ENCODE measurements at places on chromosomes 6 and 20. TPM values are rescaled to one million over a fixed set of nuclear protein-coding genes. Genes with fewer than 3 reads are reported as not detected.

DNA sequence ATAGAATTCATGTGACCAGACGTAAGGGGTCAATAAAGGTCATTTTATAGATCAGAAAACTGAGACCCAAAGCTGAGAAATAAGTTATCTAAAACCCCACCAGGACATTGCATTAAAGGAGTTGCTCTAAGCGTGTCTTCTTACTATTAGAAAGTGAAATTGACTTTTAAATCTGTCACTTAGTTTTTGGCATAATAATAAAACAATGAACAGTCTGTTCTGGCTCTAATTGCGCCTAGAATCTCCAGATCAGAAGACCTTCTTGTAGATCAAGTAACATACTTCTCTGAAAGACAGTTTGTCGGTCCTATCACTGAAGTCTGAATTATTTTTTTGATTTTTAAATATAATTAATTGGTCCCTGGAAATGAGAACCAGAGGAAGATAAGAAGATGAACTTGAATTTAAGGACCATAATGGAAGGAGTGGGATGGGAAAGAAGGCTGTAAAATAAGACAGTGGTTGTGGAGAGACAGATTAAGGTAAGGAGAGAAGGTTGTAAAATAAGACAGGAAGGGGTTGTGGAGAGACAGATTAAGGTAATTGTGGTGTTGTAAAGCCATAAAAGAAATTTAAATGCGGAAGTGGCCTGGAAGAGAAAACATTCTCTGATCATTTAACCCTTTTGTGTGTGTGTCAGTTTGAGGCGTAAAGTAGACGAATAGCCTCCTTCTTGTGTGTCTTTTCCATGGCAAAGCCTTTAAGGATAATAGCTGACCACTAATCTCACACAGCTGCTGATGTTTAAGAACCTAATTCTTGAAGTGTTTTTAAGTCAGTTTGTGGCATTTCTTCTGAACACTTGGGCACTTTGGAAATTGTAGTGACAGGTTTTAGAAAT is 20.1 kb downstream of the TOP1 start:
- no peak for DNase-seq

- no peak for DNase-seq
These were observed 121.7 kb downstream of the EDN3 start for GRCh38 chr20:59421920-59422637.

DNA sequence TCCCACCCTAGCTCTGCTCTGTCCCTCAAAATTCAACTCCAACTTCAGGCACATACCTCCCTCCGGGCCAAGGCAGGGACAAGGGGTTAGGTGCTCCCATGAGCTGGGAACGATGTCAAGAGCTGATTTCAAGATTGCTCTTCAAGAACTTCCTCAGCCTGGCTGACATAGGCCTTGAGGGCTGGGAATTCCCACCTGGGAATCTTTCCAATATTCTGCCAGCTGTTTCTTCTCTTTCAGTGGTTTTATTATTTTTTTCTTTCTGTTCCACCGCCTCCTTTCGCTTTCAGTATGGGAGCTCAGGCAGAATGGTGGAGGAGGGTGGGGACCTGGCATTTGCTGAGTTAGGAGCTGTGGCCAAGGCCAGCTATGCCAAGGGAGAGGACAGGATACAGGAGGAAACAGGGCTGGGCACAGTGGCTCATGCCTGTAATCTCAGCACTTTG is 33.7 kb downstream of the SRSF3 start:
- no peak for DNase-seq

- no peak for DNase-seq
These were observed 72.8 kb downstream of the SESN1 start for GRCh38 chr6:109021870-109022269.

DNA sequence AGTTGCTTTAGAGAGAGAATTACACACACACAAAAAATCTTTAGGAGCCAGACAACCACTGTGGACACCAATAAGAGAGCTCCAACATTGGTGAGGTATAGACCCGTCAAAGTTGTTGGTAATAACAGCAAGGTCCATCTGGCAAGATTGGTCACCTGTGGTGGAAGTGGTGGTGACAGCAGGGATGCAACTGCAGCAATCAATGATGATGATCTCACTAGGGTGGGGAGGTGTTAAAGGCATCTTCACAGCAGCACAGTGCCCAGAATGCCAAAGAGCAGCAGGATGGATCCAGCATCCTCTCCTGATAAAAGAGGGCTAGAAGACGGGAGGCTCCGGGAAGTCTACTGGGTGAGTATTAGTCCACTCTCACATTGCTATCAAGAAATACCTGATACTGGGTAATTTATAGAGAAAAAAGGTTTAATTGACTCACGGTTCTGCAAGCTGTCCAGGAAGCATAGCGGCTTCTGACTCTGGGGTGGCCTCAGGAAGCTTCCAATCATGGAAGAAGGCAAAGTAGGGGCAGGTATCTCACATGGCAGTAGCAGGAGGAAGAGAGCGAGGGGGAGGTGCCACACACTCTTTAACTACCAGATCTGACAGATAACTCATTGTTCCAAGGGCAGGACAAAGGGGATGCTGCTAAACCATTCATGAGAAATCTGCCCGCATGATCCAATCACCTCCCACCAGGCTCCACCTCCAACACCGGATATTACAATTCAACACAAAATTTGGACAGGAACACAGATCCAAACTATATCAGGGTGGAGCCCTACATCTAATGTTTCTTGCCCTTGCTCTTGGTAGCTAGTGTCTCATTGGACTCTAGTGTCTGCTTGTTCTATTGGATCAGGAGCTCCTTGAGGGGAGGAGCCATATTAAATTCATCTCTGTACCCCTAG is 48.9 kb downstream of the KLHL31 start:
- no peak for DNase-seq

DNA sequence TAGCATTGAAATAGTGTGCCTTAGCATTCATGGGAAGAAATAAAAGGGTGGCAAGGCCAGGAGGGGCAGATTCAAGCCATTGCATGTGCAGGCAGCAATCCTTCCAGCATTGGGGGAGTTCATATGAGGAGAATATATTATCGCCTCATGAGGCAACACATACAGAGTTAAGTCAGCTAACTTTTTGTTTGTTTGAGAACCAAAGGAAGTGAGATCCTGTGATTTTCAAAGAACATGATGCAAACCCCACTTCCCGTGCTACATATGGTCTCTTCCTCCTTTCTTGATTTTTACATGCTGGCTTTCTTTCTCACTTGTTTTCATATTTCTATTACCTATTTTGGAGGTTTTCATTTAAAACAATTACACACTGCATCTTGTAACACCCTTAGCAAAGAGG is 579.7 kb upstream of the ARID1B start:
- DNase-seq = no peak

DNA sequence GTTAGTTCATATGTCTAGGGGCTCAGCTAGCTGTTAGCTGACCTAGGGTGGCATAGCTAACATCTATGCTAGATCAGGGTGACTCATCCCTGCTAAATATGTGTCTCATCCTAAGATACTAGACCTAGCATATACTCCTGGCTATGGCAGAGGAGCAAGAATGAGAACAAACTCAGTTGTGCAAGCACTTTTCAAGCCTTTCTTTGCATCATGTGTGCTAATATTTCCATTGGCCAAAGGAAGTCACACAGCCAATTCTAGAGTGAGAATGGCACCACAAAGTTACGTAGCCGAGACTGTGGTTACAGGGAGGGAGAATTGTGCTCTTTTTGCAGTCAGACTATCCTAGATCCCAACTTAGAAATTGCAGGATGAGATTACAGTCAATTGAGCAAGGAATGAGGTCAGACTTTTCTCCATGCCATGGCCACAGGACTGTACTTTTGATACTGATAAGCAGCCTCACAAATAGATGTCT is 78.7 kb downstream of the PLCB4 start:
- no peak for DNase-seq

VSX1 gene
- total RNA-seq = not detected

POU3F2 gene
- total RNA-seq = not detected

GDAP1L1 gene
- total RNA-seq = 6.1 TPM

Data from H7 (cell line).